ENCODE measurements at places on chromosomes 3 and 15.

GRCh38 chr3:100402256-100402655 is 917 bp downstream of the LNP1 start:
- DNase-seq, result no peak

DNA sequence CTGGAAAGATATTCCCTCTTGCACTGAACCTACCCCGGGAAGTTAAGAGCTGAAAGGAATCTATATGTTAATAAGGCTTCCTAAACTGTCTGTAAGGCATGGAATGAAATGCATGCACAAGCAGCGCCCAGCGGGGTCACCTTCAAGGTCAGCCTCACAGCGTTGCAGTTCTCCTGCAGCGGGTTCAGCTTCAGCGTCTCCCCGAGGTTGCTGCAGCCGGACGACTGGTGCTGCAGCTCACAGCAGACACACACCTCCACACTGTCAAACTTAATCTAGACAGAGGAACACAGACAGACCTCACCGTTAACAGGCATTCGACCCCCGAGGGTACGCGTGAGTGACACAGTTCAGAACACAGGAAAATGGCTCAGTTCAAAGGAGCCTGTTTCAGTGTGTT is 73.3 kb downstream of the NSMCE3 start:
- no peak for DNase-seq

DNA sequence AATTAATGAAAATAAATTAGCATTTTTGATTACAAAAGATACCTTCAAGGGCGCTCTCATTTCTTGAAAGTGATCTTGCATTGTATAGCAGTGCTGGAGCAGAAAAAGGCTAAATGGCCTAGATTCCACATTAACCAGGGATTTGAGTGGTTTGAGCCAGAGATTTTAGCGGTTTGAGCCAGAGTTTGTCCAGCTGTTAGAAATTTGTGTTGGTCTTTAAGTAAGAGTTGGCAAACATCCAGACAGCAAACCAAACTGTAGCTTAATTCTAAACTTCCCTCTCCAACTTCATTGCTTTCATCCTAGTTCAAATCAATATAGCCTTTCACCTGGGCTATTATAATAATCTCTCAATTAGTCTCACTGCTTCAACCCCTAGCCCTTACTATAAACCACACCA is 351.7 kb downstream of the IGSF11 start:
- DNase-seq, result no peak

- no peak for DNase-seq
Observed at GRCh38 chr3:158790901-158791589, 10.8 kb upstream of the MFSD1 start.

DNA sequence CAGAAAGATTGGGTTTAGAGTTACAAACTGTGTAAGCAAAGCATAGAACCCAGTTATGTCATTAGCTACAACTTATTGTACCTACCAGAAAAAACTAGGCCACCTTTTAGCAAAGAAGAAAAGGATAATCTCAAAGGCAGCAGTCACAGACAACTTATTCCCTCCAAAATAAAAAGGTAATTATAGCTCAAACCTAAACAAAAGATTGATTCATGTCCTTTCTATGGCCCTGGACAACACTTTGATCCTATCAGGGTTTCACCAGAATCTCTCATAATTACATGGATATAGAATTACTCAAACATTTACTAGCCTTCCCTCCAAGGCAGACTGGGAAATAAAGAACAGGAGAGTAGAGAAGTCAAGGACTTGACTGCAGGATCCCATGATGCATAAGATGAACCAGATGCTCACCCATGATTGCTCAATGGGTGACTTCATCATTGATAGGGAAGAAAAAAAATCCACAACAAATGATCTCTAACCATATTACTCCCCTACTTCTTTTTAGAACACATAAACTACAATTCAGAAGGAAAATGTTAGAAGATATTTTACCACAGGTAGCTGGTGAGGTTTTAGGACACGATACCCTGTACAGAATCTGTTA is 17.4 kb downstream of the DET1 start:
- no peak for DNase-seq

DNA sequence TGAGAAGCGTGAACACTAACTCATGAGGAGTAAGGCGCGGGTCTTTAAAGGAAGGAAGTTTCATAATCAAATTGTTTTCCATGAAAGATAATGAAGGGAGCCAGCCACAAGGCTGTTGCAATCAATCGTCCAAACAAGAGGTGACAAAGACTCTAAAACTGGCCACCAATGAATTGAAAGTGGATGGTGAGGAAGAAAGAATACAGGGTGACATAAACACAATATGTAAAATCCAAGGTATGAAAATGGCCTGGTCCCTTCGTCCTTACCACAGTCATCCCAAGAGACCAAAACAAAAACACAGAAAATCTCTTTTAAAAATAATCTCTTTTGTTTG is 12.0 kb downstream of the CD86 start:
- no peak for DNase-seq

DNA sequence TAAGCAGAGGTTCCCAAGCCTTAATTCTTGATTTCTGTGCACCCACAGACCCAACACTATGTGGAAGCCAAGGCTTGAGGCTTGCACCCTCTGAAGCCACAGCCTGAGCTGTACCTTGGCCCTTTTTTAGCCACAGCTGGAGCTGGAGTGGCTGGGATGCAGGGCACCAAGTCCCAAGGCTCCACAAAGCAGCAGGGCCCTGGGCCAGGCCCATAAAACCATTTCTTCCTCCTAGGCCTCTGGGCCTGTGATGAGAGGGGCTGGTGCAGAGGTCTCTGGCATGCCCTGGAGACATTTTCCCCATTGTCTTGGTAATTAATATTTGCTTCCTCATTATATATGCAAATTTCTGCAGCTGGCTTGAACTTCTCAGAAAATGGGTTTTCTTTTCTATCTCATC is 60.9 kb upstream of the GSK3B start:
- no peak for DNase-seq

DNA sequence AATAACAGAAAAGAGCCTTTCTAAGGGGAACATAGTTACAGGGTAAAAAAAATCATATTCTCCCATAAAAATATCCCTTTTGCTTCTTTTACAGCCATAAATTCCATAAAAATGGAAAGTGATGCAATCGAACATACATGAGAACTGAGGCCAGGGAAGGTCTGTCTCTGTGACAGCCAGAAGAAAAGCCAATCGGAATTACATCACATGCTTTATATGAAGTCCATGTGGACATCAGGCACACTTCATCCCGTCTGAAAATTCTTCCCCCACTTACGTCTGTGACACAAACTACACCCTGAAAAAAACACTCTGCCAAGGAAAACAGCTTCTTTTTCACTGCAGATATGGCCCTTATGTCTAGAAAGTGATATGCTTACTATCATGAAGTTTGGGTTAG is 323.5 kb downstream of the ERC2 start:
- no peak for DNase-seq

DNA sequence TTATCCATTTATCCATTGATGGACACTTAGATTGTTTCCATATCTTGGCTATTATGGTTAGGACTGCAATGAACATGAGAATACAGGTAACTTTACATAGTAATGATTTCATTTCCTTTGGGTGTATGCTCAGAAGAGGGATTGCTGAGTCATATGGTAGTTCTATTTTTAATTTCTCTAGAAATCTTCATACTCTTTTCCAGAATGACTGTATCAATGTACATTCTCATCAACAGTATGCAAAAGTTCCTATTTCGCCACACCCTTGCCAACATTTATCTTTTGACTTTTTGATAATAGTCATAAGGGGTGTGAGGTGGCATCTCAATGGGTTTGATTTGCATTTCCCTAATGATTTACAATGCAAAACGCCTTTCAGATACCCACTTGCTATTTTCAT is 6.2 kb upstream of the NIPA1 start:
- DNase-seq, result no peak

GRCh38 chr3:31213869-31214486 is 318.7 kb upstream of the STT3B start:
- no peak for DNase-seq

DNA sequence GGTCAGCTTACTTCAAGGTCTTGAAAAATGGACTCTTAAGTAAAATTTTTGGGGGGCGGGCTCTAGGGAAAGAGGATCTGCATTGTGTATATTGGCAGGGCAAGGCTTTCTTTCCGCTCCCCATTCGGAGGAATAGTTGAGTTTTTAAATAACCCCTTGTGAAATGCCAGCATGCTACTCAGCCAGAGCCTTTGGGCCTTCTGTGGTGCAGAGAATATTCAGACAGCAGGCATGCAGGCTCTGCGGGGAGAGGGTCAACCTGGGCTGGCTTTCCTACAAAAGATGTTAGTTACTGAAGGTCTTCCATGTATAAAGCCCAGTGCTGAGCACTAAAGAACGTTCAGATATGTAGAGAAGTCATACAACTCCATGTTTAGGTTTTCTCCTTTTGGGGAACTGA is 40.6 kb downstream of the ADAMTSL3 start:
- no peak for DNase-seq

GRCh38 chr3:69324362-69325025 is 61.4 kb downstream of the FRMD4B start:
- DNase-seq, result no peak

GRCh38 chr15:39747326-39747725 is 35.3 kb downstream of the FSIP1 start:
- DNase-seq, result no peak

GRCh38 chr3:25910105-25910504 is 120.2 kb downstream of the OXSM start:
- DNase-seq, result no peak

DNA sequence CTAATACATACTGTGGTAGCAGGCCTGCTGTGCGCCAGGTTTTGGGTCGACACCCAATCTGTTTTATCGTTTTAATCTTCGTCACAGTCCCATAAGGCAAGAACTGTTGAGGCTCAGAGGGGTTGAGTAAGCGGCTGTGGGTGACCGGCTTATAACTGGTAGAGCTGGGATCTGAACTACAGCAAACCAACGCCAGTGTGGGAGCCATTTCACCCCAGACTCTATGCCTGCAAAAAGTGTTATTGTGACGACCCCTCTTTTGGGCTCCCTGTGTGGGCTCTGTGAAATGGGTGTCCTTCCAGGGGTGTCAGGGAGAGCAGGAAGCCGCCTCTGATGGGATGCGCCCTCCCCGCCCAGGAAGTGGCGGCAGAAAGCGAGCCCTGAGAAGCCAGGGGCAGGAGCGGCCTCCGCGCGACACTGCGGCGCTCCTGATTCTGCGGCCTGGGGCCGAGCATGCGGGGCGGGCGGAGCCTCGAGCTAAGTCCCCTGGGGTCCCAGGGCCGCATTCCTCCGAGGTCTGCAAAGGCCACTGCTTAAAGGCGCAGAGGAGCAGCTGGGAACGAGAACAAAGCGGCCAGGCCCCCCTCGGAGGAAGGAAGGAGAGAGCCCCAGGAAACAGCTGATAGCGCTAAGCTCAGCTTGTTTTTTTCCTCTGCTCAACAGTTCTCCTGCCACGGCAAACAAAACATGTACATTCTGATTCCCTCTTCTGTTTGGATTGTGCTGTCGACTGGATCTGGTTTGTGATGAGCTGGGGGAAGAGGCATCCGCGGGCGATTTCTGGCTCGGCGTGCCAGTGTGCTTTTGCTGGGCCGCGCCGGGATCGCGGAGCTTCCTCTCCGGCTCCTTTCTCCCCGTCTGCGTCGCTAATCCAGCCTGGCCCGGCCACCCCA is 33.9 kb downstream of the GRK7 start:
- DNase-seq, result peak; percentile 90

- DNase-seq, result no peak
Observed at GRCh38 chr3:185711255-185711870, 113.5 kb downstream of the IGF2BP2 start.

GRCh38 chr3:185693985-185694653 is 108.0 kb downstream of the SENP2 start:
- no peak for DNase-seq

GRCh38 chr3:48086705-48087104 is 70.5 kb upstream of the MAP4 start:
- no peak for DNase-seq

GRCh38 chr3:27080258-27080525 is 289.0 kb downstream of the NEK10 start:
- no peak for DNase-seq

DNA sequence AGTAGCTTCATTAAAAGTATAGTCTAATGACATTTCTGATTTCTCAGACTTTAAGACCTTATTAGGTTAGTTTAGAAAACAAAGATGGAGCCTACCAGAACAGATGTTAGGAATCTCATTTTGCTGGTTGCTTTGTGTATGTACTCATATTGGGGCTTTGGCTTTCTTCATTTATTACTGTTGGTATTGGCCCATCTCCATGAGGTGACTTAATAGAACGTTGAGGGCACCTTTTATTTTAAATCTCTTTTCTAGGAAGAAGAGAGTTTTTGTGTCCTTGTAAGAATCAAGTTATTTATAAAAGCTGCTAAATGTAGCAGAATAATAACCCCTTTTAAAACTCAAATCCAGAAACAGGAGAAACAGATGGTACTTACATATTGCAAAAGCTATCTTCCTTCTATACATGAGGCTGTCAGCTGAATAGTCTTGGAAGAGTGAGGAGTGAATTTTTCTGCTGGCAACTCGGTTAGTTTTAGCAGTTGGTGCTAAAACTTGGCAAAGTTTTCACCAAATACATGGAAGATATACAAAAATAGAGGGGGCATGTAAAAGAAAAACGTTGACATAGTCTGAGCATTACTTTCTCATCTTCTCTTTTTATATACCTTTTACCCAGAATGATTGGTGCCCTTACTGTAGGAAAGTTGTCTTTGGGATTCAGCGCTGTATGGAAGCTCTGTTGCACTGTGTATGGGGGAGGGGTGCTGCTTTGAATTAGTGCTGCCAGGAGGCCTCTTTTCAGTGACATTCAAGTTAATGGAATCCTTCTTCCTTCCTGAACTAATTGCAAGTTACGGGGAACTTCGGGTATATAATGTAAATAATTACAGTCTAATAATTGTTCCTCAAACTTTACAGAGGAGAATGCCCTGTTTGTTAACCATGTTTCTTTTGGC is 35.8 kb downstream of the CTNNB1 start:
- no peak for DNase-seq

DNA sequence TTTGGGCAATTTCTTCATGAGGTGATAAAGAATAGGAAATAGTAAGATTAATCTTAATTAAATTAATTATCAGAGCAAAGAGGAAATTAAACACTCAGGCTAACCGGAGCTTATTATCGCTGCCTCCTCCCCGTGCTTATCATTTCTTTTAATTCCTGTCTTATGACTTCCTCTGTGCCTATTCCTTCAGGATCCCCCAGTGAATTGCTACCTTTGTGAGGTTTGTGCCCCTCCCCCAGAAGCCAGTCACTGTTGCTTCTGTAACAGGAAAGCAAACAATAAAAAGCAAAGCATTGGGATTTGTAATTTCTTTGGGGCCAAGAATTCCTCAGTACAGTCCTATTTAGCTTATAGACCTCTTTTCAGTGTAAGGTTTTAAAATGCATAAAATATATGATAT is 164.5 kb downstream of the CADPS start:
- no peak for DNase-seq

DNA sequence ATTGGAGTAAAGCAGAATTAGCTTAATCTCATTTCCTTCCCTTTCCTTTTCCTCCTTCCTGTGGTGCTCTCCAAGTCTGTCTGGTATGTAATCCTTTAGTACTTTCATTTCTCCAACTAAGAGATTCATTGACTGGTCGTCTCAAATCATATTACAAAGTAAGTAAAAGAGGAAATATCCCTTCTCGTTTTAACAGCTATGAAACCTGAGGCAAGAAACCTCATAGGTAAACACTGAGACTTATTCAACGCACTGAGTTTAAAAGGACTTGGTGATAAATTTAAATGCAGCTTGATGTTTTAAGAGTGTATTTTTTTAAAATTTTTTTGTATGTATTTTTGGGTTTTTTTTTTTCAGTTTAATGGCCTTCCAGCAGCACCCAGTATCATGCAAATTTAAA is 117.2 kb upstream of the LRRC3B start:
- no peak for DNase-seq

GRCh38 chr3:142211034-142211433 is 14.4 kb downstream of the GK5 start:
- no peak for DNase-seq

GRCh38 chr3:193194371-193194770 is 46.7 kb upstream of the PLAAT1 start:
- DNase-seq, result no peak

GRCh38 chr15:38895326-38896255 is 331.0 kb upstream of the RASGRP1 start:
- no peak for DNase-seq

All from activated CD8-positive, alpha-beta memory T cell treated with anti-CD3 and anti-CD28 coated beads for 24 hours (primary cell).